ENCODE measurements at places on chromosomes 1 and 21.

GRCh38 chr1:226054519-226055327, 7.8 kb upstream of the H3-3A start:
- no peak for DNase-seq

- DNase-seq, result no peak
Observed at GRCh38 chr1:91696321-91696720, 189.6 kb downstream of the TGFBR3 start.

GRCh38 chr1:225580238-225581099, 72.5 kb downstream of the ENAH start:
- DNase-seq, result no peak

- no peak for DNase-seq
Observed at GRCh38 chr21:36874665-36875064, 91.8 kb downstream of the HLCS start.

GRCh38 chr21:38422082-38422481, 76.2 kb downstream of the ERG start:
- no peak for DNase-seq

DNA sequence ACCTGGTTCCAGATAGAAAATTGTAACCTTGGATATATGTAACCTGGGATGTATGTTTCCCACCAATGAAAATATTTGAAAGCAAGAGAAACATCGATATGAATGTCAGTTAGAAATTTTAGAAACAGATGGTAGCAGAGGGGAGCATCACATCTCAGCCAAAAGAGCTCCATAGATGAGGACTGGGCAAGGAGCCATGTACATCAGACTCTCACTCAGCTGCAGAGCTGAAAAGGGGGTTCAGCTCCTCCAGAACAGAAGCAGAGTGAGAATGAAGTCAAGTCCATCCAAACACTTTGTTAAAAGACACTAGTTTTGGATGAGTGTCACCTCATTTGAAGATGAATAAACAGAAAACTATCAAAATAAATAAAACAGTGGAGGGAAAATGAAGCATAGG, 202.4 kb downstream of the HMCN1 start:
- no peak for DNase-seq

DNA sequence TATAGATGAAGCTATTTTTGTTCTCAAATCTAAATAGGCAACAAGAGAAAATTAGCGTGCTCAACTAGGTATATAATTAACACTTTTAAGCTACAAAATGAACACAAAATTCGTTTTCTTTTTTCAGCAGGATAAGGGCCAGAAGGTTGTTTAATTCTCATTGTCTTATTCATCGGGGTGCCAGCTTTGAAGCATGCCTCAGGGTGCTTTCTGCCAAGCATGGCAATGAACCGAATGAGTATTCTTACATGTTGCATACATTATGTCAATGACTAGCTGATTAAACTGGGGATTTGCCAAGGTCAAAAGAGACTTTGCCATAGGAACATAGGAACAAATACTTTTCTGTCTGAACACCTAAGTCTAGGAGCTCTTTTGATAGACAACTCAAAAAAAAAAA, 102.0 kb upstream of the MAP1LC3C start:
- DNase-seq, result no peak

DNA sequence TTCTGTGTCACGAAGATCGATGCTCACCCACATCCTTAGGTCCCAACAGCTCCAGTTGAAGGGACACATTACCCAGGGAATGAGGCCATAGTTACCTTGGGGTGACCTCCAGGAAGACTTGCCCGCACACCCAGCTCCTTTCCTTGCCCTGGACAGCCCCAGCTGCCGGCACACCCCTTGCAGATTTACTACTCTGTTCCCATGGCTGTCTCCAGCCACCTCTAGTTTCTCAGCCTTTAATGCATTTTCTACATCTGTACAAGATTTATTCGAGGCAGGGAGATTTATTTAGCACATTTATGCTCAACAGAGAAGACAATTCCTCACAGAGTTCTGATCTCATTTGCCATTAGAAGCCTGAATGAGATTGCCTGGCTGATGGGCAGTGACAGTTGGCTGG, 36.7 kb downstream of the SYT2 start:
- DNase-seq, result no peak

GRCh38 chr1:208047975-208048374, 137.1 kb upstream of the CD34 start:
- DNase-seq, result no peak

DNA sequence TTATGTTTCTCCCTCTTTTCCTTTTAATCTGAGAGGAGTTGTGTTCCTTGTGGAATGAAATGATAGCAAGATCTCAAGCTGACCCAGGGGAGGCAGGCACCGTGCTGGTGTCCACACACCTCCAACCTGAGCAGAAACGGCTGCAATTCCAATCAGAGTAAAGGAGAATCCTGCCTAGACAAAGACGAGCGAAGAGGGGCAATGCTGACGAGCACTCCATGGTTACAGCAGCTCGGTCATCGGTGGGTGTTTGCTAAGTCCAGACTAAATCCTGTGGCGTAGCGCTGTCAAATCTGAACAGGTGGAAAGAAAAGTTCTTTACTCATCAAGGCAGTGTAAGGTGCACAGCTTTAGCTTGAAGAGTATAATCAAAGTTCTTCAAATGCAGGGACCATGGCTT, 74.8 kb downstream of the PLD5 start:
- no peak for DNase-seq

DNA sequence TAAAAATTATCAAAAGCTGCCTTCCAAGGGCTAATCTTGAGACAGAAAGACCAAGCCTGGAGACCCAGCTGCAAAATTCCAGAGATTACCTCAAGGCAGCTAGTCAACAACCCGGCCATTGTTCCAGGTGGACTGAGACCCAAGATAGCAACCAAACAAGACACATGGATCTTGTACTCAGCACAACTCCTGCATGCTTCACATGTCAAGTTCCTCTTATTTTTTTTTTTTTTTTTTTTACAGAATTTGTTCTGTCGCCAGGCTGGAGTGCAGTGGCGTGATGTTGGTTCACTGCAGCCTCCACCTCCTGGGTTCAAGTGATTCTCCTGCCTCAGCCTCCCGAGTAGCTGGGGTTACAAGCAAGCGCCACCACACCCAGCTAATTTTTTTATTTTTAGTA, 40.1 kb downstream of the CD2 start:
- no peak for DNase-seq

- DNase-seq, result peak; percentile 76
Observed at GRCh38 chr1:41496080-41497055, 11.9 kb upstream of the EDN2 start.

DNA sequence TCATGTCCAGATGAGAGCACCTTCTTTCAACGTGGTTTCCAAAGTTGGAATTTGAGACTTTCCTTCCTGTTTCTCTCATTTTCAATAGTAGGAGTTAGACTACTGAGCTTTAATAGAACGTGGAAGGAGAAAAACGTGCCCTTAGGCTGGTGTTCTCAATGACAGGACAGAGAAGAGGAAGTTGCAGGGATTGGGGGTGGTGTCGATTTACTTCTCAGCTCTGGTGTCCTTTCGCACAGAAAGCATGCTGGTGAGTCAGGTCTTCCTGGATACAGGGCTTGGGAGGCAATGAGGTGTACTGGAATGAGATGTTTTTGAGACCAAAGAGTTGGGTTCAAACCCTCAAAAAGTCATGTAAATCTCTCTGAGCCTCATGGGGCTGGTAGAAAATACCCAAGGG, 67.1 kb downstream of the HIVEP3 start:
- DNase-seq, result no peak

DNA sequence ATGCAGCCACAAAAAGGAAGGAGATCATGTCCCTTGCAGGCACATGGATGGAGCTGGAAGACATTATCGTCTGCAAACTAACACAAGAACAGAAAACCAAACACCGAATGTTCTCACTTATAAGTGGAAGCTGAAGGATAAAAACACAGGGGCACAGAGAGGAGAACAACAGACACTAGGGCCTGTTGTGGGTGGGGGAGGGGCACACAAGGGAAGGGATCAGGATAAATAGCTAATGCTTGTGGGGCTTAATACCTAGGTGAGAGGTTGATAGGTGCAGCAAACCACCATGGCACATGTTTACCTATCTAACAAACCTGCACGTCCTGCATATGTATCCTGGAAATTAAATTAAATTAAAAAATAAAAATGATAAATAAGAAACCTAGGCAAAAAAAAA, 969.9 kb downstream of the TTLL7 start:
- no peak for DNase-seq

DNA sequence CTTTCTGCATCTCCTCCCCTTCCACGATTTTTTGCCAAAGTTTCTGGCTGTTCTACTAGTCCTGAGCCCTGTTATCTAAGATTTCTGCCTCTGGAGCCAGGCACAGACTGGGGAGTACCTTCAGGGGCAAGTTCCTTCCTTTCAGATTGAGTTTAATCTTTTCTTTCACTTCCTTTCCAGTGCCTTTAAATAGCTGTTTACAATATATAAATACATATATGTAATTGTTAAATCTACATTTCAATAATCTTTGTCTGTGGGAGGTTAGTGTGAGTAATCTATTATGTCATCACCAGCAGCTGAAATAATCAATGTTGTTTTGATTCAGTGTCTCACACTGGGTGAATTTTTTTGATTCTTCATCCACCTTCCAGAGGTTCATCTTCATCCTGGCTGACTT, 31.8 kb downstream of the DIPK1A start:
- no peak for DNase-seq

- DNase-seq, result no peak
Observed at GRCh38 chr1:183910845-183911244, 105.9 kb downstream of the RGL1 start.

DNA sequence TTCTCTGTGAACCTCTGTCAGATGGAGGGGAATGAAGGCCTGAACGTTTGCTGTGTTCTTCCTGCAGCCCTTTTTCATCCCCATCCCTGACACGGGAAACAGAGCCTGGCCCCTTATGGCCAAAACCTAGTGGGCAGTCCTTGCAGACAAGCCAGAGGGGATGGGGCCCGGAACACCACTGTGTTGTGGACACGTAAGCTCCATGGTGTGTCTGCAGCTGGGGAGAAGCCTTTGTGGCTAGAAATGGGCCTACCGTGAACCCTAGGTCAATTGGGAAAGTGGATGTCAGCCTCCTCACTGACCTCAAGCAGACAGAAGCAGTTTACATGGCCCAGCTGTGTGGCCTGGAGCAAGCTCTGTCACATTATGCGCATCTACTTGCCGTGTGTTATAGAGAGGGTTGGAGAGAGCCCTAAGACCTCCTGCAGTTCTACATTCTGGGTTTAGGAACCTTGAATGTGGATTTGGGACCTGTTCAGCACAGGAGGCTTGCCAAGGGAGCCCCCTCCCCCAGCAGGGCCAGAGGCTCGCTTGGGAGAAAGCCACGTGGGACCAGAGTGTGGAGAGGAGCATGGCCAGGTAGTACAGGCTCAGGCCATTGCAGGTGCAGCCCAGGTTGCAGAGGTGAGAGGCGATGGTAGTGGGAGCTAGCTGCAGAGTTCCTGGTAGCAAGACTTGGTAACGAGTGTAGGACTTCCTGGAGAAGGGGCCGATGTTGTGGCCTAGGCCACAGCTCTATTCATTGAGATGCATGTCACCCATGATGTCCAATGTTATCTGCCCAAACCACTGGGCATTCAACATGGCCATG, 20.7 kb downstream of the PARS2 start:
- DNase-seq, result no peak

- DNase-seq, result no peak
Observed at GRCh38 chr1:40712405-40712944, 21.0 kb downstream of the NFYC start.

GRCh38 chr21:32096411-32096810, 182.4 kb downstream of the MIS18A start:
- DNase-seq, result peak; percentile 2

- no peak for DNase-seq
Observed at GRCh38 chr1:214213136-214213535, 67.8 kb upstream of the SMYD2 start.

DNA sequence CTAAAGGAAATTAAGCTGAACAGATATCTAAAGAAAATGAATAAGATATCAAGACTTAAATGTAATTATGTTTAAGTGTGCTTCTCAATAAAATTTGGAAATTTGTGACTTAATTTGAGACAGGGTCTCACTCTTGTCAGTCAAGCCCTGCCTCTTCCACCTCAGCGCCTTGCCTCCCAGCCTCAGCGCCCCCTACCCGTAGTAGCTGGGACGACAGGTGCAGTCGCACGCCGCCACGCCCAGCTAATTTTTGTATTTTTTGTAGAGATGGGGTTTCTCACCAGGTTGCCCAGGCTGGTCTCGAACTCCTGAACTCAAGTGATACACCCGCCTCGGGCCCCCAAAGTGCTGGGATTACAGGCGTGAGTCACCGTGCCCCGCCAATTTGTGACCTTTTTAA, 117.0 kb downstream of the CLEC20A start:
- DNase-seq, result no peak

DNA sequence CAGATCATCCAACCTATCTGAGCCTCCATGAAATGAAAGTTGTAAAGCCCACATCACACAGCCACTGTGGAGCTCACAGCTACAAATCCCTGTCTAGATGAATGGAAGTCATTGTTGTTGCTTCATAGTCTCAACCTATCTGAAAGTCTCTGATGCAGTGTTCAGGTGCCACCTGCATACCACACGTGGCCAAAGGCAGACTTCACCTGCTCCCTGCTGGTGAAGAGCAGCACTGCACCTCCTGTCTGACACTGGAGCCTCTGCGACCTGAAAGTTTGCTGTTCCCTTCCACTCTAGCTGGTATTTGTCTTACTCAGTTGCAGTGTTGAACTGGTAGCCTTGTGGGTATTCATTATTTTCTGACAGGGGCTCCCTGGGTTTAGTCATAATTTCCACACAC, 18.4 kb downstream of the LORICRIN start:
- peak; percentile 48 for DNase-seq

DNA sequence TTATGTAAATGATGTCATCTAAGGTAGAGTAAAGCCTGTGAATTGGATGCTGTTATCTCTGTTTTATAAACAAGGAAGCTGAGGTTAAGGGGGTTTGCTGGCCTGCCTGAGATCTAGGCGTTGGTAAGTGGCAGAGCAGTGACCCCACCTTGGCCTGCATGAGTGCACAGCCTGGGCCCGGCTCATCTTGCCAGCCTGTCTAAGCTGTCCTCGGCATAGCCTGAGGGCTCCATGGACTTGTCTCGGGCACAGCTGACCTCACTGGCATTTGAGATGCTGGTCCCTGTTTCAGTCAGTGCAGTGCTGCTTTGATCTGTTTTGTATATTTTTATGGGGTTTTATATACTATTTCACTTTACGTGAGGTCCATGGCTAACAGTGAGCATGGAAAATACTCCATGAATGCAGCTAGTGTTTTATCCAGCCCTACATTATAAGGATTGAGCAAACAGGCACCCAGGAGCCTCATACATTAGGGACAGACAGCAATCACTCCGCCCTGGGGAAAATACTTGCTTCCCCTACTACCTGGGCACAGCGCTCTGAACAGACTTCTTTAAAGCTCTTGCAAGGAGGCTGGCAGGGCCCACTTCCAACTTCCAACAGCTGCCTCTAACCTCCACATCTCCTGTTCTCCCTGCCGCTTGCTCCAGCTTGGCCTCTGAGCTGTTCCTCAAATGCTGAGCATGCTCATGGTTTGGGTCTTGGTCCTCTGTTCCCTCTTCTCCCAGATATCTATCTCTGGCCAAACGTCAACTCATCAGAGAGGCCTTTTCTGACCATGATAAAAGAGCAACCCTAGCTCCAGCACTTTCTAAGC, 150.6 kb upstream of the HMGB4 start:
- DNase-seq, result no peak
